ENCODE measurements at places on chromosomes 12 and 14. TPM values are rescaled to one million over a fixed set of nuclear protein-coding genes. Genes with fewer than 3 reads are reported as not detected.

DNA sequence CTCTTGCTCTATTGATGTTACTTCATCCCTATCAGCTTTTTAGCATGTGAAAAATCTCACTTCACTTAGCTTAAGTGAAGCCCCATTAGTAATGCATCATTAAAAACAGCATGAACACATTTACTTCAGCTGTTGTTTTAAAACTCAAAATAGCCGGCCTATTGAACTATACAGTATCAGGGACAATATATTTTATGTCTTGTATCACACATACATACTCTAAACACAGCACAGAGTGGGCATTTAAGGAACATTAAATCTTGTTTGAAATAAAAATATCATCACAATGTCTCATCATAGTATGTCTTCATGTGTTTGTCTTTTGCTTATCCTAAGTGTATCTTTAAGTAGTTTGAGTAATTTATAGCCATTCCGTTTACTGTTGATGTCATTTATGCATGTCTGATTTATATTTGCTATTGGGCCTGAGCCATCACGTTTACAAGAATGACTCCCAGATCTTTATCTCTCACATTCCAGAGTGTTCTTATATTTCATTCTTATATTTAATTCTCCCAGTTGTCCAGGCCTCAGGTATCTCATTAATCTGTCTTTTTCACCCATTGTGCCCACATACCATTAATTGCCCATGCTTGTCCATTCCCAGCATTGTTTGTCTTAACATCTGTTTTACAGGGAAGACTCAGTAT is 57.5 kb downstream of the ARHGAP5 start:
- no peak for DNase-seq

DNA sequence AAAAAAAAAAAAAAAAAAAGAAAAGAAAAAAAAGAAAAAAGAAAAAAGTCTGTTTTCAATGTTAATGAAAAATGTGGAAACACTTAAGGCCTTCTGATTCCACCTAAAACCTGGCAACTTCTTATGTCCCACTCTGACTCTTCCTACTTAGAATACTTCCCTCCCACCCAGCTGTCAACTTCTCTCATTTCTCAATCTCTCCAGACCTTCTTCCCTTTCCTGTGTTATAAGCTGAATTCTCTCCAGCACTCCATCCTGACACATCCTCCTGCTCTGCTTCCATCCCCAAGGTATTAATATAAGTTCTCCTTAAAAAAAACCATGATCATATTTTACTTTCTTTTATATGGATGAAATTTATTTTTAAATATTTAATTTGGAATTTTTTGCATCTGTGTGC is 20.3 kb upstream of the TMTC1 start:
- no peak for DNase-seq

DNA sequence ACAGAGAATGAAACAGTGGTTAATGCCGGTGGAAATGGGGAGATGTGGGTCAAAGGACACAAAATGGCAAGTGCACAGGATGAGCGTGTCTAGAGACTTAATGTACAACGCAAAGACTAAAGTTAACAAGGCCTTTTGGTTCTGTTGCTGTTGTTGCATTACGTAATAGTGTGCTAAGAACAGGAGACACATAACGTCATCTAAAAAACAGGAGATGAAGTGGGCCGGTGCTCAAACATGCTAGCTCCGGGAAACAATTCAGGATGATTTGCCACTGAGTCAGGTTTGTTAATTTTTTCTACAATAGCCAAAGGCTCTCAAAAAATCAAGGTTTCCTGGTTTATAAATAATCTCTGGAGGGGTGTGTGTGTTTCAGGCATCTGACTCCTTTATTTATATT is 55.5 kb downstream of the ETV6 start:
- DNase-seq: no peak

MMP19 gene
- polyA plus RNA-seq: 1.5 TPM

GRCh38 chr12:124774054-124774461 is 89.6 kb downstream of the SCARB1 start:
- DNase-seq: no peak

DNA sequence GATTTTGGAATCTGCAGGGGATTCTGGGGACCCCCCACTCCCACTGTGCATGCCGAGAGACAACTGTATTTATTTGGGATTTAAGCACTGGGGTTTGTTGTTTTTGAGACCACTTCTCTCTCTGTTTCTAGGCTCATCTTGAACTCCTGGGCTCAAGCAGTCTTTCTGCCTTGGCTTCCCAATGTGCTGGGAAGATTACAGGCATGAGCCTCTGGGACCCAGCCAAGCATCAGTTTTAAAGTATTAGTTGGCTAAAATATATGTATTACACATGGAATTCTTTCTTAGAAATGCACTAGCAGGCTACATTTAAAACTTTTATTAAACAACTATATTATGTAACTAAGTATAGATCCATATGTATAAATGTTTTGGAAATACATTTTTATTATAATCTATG is 78.3 kb downstream of the AEBP2 start:
- DNase-seq: no peak

DNA sequence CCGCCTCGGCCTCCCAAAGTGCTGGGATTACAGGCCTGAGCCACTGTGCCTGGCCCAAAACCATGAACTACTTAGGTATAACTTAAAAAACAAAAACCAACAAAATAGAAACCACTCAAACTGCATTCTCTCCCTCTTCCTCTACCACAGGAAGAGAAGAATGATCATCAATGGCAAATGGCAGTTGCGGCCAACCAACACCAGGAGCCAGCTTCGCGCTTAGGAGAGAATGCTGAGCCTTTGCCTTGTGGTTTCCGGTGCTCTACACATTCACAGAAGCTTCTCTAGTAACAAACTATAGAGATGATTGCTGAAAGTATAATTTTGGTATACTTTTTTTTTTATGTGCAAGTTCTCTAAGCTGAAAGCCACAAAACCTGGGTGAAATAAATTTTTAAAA is 17.1 kb downstream of the CATSPERB start:
- DNase-seq: no peak
